ENCODE measurements at places on chromosomes 13 and 19.

- DNase-seq = no peak
Observed at GRCh38 chr19:18853755-18854427, 22.1 kb downstream of the UPF1 start.

- DNase-seq = no peak
Observed at GRCh38 chr13:23007426-23007825, 173.4 kb upstream of the SGCG start.

- no peak for DNase-seq
Observed at GRCh38 chr19:5137571-5138124, 168.7 kb downstream of the KDM4B start.

DNA sequence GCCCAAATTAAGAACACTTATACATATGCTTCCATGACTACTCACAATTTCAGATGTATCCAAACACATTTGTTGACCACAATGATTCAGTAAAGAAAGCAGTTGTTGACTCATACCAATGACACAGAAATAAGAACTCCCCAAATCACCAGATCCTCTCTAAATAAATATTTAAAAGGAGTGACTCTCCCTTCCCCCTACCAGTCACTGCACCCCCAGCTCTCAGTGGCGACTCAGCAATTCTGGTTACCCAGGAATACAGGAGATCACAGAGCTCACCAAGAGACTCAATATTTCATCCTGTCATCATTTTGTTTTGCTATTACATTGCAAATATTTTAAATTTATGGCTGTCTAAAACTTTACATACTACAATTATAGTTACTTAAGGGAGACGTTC, 131.5 kb downstream of the RGCC start:
- DNase-seq = no peak

DNA sequence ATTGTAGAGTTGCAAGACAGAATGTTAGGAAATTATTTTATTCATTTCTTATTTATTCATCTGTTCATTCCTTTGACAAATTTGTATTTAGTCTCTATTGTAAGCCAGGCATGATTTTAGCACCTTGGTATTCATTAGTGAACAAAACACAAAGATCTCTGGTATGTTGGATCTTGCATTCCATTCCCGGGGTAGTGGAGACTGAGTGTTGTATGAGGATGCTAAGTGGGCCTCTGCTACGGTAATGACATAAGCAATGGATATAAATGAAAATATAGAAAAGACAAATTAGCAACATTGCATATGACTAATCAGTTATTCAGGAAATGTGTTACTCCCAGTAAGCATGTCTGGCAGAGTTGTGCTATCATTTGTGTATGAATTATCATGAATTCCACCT, 449.3 kb downstream of the PCDH17 start:
- DNase-seq = no peak

DNA sequence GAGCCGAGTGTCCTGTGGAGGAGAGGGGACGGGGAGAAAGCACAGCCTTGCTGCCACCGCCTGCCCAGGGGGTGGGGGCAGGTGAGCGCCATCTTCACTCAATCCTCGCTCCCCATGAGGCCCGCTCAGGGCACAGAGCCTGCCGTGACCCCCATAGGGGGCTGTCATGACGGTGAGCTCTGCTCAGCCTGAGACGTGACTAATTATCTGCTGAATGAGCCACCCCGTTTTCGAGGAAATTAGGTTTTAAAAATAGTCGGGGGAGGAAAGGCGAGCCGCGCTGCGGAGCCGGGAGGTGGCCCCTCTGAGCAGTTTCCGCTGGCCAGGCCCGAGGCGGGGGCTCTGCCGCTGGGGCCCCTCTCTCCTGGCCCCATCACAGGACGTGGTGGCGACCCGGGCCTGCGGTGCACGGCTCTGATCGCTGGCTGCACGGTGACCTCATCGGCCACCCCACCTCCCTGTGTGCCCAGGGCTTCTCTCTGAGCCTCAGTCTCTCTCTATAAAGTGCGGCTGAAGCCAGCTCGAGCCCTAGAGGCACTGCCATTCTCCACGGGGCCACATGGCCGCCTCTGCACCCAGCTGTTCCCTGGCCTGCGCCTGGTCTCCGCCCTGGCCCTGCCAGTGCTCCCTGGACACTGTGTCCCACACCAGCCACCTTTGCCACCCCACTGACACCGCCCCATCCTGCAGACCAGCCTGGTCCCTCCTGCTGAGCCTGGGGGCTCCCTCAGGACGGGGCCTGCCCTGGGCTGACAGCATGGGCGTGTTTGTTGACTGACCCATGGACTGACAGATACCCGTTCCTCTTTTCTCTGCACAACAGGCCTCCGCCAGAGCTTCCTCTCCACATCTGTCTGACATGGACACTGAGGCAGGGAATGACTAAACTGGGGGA, 28.3 kb downstream of the PIP5K1C start:
- DNase-seq = no peak

- no peak for DNase-seq
Observed at GRCh38 chr13:87661471-87661870, 9.7 kb upstream of the SLITRK5 start.

DNA sequence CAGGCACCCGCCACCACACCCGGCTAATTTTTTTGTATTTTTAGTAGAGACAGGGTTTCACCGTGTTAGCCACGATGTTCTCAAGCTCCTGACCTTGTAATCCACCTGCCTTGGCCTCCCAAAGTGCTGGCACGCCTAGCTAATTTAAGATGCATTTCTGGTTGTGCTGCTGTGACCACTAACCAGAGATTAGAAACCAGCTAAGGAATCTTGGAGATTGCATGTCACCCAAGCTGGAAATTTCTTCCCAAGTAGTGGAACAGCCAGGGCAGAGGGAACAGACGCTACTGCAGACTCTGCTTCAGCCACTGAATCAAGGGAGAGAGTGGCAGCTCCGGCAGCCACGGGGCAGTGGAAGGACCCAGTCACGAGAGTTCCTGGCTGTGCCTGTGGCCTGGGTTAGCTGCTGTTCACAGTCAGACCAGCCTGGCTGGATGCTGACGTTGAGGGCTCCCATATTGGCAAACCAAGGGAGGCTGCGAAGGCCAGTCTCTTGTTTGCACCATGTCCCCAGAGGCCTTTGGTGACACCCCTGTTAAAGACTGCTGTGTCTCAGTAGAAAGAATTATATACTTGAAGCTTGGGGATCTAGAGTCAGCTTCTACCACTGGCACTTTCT, 7.9 kb downstream of the TPM4 start:
- no peak for DNase-seq

DNA sequence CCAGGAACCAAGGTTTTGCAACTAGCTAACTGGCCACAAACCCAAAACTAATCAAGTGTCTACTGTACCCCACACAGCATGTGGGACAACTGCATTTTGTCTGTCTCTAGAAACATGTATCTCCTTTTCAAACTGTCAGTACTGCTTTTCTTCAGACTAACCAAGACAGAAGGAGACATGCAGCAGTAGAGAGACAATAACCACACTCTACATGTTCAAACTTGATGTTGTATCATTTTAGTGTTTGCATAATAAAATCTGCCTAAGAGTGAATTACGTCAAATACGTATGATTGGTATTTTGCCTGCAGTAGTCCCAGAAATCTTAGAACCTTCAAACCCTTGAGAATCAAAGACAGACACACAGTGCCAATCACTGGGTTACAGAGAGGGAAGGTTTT, 22.0 kb upstream of the FREM2 start:
- DNase-seq = no peak

GRCh38 chr13:39364947-39365468, 238.0 kb downstream of the LHFPL6 start:
- no peak for DNase-seq

GRCh38 chr19:54493967-54494585, 8.6 kb upstream of the LAIR2 start:
- no peak for DNase-seq
